ENCODE measurements at places on chromosomes 6 and 20.

DNA sequence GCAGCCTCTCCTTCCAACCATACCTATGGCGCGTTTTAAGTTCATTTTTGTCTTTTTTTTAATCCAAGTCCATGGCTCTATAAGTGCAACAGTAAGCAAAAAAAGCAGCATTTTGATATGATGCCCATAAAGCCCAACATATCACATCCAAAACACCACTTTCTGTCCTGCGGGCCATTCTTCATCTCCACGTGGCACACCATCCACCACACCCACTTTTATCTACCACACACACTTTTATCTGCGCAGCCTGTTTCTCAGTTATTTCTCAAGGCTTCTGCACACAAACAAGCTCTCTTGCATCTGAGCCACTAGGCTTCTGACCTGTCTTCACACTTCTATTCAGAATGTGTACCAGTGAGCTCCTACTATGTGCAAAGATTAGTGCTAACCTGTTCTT is 5.3 kb downstream of the GCLC start:
- no peak for DNase-seq

DNA sequence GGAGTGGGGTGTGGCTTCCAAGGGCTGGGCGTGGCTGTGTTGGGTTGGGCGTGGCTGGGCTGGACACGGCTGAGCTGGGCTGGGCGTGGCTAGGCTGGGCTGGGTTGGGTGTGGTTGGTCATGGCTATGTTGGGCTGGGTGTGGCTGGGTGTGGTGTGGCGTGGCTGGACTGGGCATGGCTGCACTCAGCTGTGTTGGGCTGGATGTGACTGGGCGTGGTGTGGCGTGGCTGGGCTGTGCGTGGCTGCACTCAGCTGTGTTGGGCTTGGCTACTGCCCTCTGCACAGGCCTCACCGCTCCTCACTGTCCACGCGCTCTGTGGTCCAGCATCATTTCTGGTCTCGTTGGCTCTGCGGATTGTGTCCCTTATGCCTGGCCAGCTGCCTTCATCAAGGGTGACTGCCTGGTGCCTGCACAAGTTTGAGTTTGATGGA is 43.5 kb upstream of the SLCO4A1 start:
- DNase-seq, result no peak

DNA sequence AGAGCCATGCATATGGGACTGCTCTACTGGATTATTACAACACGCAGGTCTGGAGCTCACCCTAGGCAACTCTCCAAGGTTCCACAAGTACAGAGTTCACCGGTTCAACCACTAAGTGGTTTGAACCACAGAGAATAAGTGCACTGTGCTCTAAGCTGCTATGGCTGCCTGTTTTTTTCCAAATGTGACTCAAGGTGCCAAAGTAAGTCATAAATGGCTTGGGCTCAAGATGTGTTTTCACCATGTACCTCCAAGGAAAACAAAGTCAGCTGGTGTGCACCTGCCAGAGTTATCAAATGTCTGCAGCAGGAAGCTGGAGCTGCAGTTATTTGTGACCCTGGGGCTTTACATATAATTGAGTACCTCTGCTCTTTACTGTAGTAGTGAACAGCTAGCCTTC is 76.7 kb downstream of the PREP start:
- no peak for DNase-seq

GRCh38 chr6:25181923-25182322 is 97.3 kb upstream of the CARMIL1 start:
- no peak for DNase-seq

DNA sequence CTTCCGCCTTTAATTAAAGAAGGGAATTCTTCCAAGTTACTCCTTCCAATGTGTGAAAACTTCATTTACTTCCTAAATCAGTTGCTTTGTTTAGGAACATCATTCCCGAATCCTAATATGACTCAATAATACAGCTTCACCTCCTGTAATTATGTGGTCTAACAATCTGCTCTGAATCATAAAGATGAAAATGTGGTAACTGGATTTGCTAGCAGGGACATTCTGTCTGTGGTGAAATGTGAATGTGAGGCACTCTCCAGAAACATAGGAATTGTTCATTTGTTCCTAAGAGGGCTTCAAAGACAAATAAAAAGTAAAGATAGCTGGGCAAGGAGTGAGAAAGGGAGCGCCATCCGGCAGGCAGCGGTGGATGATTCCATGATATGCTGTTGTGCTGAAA is 678.1 kb downstream of the KIF16B start:
- DNase-seq, result no peak

DNA sequence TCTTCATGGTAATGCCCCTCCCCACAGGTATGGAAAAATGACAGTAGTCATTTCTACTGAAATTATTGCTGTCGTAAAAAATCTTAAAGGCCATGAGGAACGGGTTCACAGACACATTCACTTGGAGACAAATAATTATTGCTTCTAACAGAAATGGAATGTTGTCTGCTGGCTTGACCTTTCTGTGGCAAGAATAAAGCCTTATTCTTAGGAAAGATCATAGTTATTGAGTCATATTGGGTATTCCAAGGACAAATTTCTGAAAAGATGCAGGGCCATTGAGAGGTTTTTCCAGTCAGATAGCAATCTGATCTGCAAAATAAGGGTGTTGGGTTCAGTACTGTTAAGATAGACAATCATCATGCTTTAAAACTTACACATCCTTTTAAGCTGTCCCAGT is 29.2 kb downstream of the AKAP7 start:
- no peak for DNase-seq

DNA sequence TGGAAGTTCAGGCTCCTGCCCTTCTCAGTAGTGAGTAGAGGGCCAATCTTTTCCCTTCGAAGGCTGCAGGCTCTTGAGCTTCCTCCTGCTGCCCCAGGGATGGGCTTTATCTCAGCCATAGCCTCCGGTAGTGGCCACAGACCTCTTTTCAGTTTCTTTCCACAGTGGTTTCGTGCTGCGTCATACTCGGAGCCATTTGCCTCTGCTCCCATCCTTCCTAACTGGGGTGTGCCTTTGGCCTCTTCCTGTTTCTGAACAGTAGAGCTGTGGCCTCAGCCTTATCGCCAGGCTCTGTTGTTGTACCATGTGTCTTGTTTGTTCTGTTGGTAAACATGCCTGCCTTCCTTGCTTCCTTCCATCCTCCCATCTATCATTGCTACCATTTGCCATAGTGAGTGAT is 54.1 kb downstream of the TULP4 start:
- no peak for DNase-seq

DNA sequence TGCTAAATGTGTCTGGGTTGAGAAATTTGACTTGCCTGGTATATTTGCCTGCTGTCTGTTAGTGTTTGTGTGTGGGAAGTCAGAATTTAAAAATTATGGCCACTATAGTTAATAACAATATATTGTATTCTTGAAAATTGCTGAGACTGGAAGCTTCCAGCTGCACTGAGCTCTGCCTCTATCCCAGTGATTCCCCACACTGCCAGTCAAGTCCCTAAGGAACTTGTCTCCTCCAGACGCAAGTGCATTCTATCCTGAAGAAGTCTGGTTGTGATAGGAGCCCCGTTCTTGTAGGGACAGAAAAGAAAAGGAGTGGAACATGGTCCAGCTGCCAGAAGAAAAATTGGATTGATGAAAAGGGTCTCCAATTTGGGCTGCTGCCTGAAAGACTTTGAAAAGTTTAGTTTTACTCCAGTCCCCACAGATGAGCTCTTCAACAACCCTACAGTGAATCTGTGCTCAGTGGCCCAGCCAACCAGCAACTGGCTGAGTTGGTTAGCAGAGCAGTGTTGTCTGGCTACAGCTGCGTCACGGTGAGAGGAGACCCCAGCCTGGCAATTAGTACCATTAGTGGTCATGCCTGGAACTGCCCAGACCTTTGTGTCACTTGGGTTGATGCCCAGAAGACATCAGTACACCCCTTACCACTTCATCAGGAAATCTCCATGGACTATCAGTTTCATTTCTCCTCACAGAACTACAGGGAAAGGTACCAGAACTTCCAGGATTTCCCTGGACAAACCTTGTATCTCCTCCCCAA is 183.1 kb upstream of the MCHR2 start:
- no peak for DNase-seq

DNA sequence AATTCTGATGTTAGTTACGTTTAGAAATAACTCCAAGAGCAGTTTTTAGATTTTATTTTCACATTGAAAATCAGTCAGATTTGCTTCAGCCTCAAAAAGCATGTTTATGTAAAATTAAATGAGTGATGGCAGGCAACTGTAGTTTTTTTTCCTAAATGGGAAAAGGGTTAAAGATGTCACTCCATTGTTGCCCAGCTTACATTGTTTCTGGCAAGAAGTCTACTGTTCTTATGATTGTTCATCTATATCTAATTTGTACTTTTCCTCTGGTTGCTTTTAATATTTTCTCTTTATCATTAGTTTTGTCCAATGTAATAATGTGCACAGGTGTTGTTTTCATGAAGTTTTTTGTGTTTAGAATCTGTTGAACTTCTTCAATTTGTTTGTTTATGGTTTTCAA is 6.7 kb upstream of the TTK start:
- DNase-seq, result no peak

GRCh38 chr6:4059115-4059777 is 19.7 kb downstream of the FAM217A start:
- peak; percentile 48 for DNase-seq

GRCh38 chr6:108777536-108777935 is 70.7 kb upstream of the ARMC2 start:
- no peak for DNase-seq

DNA sequence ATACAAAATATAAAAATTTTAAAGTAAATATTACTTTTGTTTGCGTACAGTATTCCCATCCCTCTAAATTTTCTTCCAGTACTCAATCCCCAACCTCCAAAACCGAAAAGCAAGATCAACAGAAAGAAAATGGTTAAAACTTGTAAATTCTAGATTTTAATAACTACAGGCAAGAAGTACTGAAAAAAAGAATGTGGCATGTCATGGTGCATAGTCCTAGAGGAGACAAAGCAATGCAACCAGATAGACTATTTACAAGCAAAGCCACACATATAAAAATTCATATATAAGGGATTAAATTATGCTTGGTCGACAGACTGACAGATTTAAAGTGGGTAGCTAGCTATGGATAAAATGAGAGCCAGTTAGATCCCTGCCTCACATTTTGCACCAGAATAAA is 56.5 kb upstream of the HFE start:
- DNase-seq, result no peak

GRCh38 chr6:128519132-128519930 is 1.1 kb downstream of the PTPRK start:
- peak; percentile 18 for DNase-seq

- no peak for DNase-seq
Measured at GRCh38 chr20:7855545-7855944, 84.7 kb downstream of the HAO1 start.

DNA sequence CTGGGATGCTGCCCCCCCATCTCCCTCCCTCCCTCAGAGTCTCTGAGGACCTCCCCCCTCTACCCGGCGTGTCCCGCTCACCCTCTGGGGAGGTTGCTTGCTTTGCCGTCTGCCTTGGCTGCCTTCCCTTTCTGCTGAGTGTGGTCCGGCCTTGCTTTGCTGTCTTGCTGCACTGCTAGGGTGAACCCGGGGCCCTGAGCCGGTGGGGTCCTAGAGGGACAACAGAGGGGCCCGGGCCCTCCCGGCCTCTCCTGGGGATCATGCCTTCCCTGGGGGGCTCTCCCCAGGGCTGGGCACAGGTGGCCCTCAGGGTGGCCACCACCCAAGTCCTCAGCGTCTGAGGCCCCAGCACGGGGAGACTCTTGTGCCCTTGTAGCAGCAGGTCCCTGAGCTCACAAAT is 19.3 kb downstream of the SLCO4A1 start:
- DNase-seq, result no peak

DNA sequence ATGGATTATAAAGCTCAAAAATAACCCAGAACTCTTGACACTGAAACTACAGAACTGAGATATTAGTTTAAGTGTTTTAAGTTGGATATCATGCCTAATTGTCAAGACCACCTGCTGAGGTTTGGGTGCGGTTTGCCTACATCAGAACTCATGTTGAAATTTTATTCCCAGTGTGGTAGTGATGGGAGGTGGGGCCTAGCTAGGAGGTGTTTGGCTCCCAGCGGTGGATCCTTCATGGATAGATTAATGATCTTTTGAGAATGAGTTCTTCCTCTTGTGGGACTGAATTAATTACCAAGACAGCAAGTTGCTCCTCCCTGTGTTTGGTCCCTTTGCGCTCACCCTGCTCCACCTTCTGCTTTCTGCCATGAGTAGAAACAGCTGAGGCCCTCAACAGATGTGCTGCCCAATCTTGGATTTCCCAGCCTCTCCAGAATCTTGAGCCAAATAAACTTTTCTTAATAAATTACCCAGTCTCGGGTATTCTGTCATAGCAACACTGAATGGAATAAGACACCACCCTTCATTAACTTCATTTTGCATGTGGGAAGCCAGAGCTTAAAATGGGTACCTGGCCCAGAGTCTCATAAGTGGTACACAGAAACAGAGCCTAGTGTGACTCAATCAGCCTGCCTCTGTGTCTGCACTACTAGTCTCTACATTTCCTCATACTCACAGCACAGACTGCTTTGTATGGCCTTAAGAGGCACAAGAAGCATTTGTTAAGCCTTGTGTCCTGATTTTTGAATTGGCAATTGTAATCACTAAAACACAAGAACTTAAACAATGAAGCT is 158.4 kb downstream of the IBTK start:
- no peak for DNase-seq

- no peak for DNase-seq
Measured at GRCh38 chr6:134235937-134236751, 81.8 kb downstream of the SGK1 start.

- DNase-seq, result no peak
Measured at GRCh38 chr6:167157863-167158262, at the start of gene GPR31. Gene GPR31, minus strand, starts transcription at chr6:167157980. Its CDS starts 149 bp downstream, at chr6:167157831.

DNA sequence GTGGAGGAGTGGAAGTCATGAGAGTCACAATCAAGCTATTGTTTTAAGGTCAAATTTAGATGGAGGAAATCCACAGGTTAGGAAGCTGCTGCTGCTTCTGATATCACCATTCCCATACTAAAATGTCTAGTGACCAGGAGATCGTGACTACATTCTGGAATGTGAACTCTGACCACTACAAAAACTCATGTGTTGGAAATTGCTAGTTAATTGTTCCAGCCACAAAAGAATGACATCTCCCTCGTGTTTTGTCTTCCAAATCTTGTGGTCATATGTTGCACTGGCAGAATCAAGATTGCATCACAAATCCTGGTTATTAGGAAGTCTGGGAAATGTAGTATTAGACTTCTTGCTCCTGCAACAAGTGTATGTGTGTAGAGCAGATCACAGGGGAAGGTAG is 441.9 kb downstream of the CD109 start:
- no peak for DNase-seq

GRCh38 chr20:33531047-33531877 is 41.4 kb downstream of the CBFA2T2 start:
- DNase-seq, result no peak

DNA sequence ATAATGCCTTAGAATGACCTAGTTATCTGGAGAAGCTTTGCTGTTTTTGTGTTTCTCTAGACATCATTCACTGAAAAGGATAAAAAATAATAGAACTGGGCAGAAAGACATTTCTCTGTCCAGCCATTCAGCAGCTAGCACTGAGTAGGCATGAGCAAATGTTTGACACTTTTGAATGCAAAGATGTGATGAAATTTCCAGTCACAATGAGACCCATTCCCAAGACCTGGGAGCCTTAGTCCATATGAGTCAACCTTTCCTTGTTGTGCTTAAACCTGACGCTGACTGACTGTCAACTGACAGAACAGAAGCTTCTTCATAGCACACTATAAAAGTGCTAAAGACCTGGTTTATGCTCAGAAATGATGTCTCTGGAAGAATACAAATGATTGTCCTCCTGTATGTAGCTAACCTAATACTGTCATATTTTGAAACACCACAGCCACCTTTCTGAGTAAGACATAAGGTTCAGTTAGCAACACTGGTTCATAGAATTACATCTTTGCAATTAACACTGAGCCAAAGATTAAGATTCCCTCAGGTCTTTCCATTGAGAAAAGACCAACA is 17.1 kb downstream of the RALGAPA2 start:
- DNase-seq, result no peak

Data from stimulated activated CD4-positive, alpha-beta T cell treated with anti-CD3 and anti-CD28 coated beads, Interleukin-2, amount 100 ng/mL, for 48 hours (primary cell).